ENCODE measurements at places on chromosomes 6 and 20.
A peak's percentile ranks its signal among the peaks of the same experiment; 100 is the strongest.

DNA sequence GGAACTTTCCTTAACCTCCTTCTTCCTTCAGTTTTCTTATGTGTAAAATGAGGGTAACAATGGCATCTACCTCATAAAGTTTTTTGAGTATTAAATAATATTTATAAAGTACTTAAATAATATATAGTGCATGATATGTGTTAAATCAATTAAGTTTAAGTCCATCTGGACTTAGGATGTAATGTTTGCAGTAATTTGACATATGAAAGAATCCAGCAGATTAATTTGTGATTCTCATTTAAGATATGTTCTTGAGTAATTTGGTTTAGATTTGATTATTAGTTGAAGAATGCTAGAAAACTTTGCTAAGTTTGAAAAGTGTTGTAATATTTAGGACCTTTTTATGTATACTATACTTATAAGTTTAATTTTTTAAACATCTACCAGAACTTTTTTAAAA, 18.1 kb downstream of the KCTD20 start:
- ATAC-seq: no peak

DNA sequence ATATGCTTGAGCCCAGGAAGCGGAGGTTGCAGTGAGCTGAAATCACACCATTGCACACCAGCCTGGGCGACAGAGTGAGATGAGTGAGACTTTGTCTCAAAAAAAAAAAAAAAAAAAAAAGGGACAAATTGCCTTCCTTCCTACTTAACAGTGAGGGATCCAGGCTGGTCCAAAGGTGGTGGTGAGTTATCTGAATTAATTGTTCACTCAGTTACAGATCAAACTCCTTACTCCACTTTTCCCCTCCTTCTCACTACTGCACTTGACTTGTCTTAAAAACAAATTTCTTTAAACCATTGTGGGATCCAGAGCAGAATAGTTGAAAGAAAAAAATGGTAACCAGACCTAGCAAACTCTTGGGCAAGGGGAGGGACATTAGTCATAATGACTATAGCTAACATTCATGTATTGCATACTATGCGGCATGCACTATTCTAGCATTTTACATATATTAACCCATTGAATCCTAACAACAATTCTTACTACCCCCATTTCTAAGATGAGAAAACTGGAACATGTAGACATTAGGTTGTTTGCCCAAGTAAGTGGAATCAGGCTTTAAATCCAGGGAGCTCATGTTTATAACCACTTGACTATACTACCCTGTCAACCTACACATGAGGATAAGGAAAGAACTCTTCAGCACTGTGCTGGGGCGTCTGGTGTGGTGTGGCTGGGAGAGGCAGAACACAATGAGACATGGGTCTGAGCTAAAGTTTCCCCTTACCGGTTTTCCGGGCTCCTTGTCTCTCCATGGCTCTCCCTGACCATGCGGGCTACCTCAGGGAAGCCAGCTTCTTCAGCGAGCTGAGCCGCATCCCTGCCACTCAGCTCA, 1.5 kb downstream of the GPANK1 start:
- no peak for ATAC-seq

DNA sequence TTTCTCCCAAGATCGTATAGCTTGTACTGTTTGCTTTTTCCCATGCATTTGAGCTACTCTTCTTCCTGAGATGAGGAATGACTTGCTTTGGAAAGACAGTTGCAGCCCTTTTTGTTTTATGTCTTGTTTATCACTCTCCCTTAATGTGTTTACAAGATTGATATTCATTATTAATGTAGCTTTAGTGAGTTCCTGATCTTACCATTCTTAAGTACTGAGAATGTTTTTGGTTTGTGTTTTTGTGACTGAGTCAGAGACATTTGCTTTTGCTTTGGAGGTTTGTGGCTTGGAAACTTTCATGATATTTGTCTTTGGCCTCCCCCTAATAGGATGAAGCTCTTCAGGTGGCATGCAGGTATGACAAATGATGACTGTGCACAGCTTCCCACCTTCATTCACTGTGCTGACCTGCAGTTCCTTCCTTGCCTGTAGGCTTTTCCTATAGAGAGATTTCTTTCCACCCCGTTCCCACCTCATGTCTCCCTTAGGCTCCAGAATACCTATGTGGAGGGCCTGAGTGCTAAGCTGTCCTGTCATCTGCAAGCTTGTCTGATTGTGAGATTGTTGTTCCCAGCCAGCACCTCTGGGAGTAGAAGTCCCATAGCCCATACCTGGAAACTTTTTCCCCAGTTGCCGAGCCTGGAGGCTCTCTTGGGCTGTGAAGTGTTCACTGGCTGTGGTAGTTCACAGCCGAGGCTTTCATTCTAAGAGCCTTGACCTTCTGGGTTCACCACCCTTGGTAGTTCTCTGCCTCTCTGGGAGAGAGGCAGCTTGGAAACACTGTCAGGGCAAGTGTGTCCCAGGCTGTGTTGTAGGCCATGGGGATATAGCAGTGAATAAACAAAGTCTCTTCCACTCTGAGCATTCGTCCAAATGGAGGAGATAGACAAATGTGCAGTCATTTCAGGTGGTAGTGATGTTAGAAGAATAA, 27.1 kb downstream of the CDS2 start:
- no peak for ATAC-seq

- ATAC-seq: peak; percentile 98
Observed at GRCh38 chr6:38091613-38092012, 272.1 kb downstream of the ZFAND3 start.

DNA sequence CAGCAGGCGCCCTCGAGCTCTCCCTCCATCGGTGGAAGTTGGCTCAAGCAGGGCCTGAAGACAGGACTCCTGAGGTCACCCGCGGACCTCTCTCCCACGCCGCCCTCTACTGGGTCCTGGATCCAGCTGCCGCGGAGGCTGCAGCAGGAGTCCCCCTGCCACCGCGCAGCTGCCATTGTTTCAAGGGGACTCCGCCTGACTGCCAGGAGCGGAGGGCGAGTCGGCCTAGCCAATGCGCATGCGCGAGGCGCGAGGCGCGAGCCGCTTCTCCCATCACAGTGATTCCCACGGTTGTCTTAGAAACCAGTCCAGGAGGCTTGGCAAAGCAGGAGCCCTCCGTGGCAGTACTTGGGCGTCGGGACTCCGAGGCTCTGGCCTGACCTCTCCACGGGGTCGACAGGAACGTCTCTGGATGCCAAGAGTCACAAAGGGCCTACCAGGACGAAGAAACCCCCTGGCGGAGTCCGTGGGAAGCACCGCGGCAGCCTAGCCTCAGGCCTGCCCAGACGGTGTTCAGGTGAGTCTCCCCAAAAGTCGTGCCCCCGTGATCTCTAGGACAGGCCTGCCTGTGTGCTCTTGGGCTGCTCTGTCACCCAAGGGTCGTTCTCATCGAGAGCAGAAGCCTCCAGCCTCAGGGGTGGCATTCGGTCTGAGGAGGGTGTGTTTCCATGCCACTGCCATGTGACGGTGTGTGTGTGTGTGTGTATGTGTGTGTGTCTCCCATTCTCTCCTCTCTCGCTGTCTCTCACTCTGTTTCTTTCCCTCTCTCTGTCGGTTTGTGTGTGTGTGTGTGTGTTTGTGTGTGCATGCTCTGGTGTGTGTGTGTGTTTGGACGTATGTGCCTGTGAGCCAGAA, 290.6 kb upstream of the ZNF337 start:
- ATAC-seq: peak; percentile 99

DNA sequence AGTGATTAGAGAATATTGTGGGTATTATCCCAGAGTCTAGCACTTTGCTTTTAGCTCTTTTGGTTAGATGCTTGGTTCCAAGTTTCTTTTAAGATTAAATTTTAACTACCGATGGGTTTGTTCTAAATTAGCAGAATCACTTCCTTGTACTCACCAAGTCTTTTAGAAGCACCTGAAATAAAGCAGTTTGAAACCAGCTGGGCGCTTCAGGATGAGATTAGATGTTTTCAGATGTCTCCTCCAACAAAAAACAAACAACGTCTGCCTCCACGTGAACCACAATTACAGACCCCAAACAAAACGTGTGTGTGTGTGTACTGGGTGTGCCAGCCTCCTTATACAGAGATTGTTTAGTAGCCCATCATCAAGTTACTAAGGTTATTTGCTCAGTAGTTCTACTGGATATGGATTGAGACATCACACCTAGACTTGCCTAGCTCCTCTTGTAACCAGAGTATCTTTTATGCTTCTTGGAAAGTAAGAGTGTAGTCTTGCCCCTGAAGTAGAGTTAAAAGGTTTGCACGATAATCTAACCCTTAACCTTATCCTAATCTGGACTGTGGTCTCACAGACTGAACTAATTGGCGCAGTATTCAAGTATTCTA, 2.3 kb downstream of the DSTN start:
- no peak for ATAC-seq

DNA sequence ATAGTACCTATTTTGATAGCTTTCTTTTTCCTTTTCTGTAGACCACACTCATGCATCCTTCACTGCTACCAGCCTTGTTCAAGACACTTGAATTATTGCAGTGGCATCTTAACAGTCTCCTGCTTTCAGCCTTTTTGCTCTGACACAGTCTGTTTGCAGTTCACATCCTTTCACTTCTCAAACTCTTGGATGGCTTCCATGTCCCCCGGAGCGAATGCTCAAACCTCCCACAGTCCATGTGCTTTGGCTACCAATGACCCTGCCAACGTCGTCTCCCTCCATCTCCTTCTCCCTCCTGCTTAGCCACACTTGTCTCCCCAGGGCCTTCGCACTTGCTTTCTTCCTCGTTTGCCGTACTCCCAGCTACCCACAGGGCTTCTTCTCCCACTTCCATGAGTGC, 270.0 kb upstream of the ZFP64 start:
- ATAC-seq: no peak

GRCh38 chr6:4977468-4977867, 26.4 kb downstream of the RPP40 start:
- ATAC-seq: no peak

GRCh38 chr6:119129148-119129967, 50.9 kb upstream of the FAM184A start:
- peak; percentile 42 for ATAC-seq

DNA sequence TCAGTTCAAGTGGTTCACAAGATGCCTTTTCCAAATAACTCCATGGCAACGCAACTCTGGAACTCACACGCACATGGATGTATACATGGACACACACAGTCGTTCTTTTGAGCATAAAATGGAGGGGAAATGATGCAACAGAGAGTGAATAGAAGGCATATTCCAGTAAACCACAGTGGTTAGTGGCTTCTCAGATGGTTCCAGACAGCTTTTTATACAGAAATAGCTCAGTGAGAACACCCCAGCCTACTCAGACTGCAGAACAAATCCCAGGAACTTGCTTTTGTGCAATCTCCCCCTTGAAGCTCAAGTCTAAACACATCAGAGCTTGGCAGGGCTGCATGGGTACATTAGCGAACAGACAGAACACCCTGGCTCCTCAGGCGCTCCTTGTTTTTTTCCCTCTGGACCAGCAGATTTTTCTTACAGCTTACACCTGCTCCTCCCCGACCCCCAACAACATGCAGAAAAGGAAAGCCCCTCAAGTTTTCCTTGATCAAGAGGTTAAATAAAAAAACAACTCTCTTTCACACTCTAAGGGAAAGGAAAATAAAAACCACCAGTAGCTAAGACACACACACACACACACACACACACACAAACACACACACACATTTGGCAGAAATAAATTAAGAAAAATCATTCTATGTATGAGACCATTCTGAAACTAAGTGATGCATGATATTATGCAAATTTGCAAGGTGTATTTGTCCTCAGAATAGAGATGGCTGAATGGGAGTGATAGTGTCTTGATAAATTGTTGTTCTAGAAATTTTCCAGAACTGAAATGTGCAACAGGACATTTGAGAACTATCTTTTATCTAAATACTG, 51.2 kb upstream of the RANBP9 start:
- ATAC-seq: peak; percentile 78

GRCh38 chr6:121965739-121966138, 433.7 kb upstream of the HSF2 start:
- no peak for ATAC-seq

GRCh38 chr6:84773133-84773430, 8.7 kb upstream of the TBX18 start:
- no peak for ATAC-seq

DNA sequence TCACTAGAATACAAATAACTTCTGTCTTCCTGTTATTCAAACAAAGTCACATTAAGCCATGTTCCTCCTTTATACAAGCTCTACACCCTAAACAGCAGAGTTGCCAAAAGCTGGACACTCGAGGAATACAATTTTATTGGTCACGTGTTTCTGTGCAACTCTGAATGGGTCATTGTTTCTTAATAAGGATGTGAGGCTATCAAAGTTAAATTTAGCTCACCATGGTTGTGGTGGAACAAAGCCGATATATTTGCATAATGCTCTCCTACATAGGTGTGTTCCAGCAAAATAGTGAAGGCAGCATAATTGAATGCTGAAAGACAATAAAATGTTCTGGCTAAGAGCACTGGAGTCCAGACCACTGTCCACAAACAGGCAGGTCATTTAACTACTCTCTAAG, 36.9 kb upstream of the CD2AP start:
- no peak for ATAC-seq

DNA sequence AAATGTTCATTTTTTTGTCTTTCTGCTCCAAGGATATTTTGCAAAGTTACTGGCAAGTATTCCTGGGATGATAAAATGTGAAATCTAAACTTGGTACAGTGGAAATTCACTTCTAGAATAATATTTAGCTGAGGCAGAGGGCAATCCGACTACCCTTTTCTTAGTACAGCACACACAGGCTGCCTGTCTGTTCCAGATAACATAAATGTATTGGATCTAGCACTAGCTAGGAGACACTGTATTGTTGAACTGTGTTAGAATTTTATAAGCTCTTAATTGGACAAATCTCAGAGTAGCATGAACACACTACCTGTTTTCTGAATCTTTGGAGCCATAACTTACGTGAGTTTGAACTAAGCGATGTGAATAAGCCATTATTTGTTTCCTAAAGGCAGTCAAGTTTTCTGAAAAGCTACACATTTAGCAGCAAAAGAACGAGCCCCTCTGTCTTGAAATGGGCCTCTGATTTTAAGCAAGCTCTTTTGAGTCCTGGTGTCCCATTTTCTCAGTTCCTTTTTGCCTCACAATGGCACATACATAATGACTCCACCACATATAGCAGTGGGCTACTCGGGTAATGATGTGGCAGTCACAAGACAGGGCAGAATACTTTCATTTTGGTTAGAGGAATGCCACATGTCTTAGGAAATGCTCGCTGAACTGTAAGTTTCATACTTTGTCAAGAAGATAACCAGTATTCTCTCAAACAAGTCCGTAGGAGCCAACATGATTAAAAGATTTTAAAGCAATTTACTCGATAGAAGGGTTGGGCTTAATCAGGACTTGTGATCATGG, 116.5 kb upstream of the ESR1 start:
- ATAC-seq: peak; percentile 45

- no peak for ATAC-seq
Observed at GRCh38 chr20:36408219-36408618, 102.1 kb downstream of the DLGAP4 start.

DNA sequence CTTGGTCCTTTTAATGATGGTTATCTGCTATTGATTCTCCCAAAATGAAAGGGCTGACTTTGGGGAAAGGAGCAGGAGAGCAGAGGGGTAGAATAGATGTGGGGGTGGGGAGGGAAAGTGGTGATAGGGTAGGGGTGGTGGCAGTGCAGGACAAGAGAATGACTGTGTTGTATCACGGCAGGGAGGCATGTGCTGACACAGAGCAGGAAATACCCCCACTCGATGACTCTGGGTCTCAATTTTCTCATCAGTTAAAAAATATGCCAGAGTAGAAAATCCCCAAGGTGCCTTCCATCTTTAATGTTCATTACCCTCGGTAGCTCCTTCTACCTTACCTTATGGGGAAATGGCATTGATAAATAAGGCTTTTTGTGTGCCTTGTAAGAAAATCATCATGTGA, 79.0 kb upstream of the ATXN1 start:
- ATAC-seq: peak; percentile 56

Data from motor neuron (in vitro differentiated cells).